ENCODE measurements at places on chromosomes 12 and 14. TPM values are rescaled to one million over a fixed set of nuclear protein-coding genes. Genes with fewer than 3 reads are reported as not detected.
A peak's percentile ranks its signal among the peaks of the same experiment; 100 is the strongest.

KRT77 gene
- not detected for total RNA-seq

- H3K4me3 ChIP-seq: no peak overlapping the region
- no peaks in the 10 kb centered on the region for H3K27me3 ChIP-seq
- no peaks in the 10 kb centered on the region for H3K36me3 ChIP-seq
- DNase-seq: peak; percentile 86
These were observed 649.0 kb upstream of the TBX3 start for GRCh38 chr12:115332945-115333344.

DNA sequence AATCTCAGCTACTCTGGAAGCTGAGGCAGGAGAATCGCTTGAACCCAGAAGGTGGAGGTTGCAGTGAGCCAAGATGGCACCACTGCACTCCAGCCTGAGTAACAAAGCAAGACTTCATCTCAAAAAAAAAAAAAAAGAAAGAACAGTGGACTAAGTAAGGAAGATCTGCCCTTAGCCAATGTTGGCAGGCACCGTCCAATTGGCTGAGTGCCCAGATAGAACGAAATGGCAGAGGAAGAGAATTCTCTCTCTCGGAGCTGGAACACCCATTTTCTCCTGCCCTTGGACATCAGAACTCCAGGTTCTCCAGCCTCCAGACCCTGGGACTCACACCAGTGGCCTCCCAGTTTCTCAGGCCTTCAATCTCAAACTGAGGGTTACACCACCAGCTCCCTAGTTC, 49.9 kb downstream of the ESR2 start:
- H3K27me3 ChIP-seq: no peaks in the 10 kb centered on the region
- peak; percentile 16 for DNase-seq
- no peaks in the 10 kb centered on the region for H3K4me1 ChIP-seq
- no peaks in the 10 kb centered on the region for H3K36me3 ChIP-seq
- H3K4me3 ChIP-seq: no peak overlapping the region
- no peak overlapping the region for H3K27ac ChIP-seq

GRCh38 chr12:108432423-108433121, 82.5 kb upstream of the FICD start:
- H3K27me3 ChIP-seq: no peaks in the 10 kb centered on the region
- no peak for DNase-seq
- no peaks in the 10 kb centered on the region for H3K4me1 ChIP-seq
- H3K4me3 ChIP-seq: no peak overlapping the region
- H3K36me3 ChIP-seq: no peaks in the 10 kb centered on the region

DNA sequence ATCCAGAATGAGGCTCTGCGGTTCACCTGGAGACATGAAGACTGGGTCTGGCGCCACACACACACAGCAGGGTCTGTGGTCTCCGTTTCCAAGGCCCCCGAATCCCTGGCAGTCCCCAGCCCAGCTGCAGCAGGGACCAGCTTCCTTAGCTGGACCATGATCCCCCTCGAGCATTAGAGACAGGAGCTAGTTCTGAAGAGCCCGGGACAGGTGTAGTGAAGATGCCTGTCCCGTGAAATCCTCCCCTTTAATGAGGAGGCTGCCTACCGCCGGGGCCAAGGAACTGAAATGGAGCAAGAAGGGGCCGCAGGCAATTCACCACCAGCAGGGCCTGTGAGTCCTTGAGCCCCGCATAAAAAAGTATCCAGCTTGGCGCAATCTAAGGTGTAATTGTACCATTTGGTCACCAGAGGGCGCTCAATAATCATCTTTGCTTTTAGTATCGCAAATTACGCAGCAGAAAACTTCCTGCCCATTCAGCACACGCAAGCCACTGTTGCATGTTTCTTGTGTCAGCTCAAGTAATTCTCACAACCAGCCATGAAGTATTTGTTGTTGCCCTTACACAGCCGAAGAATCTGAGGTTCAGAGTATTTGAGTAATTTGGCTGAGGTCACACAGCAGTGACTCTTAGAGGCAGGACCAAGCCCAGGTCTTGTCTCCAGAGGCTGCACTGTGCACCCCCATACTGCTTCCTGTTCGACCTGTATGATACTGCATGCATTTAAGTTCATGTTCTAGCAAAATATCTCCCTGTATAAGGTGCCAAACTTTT, 54.3 kb upstream of the PPP2R5C start:
- peaks cover 14% of the 10 kb centered on the region for H3K27me3 ChIP-seq
- H3K27ac ChIP-seq: no peak overlapping the region
- no peak overlapping the region for H3K4me3 ChIP-seq
- H3K4me1 ChIP-seq: peaks cover 16% of the 10 kb centered on the region
- peak; percentile 88 for DNase-seq
- no peaks in the 10 kb centered on the region for H3K36me3 ChIP-seq

GRCh38 chr12:69161829-69162228, 77.5 kb upstream of the CPSF6 start:
- no peaks in the 10 kb centered on the region for H3K4me1 ChIP-seq
- no peaks in the 10 kb centered on the region for H3K36me3 ChIP-seq
- no peak for DNase-seq
- no peak overlapping the region for H3K27ac ChIP-seq
- no peak overlapping the region for H3K4me3 ChIP-seq

- no peak overlapping the region for H3K4me3 ChIP-seq
- H3K4me1 ChIP-seq: no peaks in the 10 kb centered on the region
These were observed 121.0 kb upstream of the FUT8 start for GRCh38 chr14:65291531-65291930.

LHX5 gene
- total RNA-seq: not detected

DNA sequence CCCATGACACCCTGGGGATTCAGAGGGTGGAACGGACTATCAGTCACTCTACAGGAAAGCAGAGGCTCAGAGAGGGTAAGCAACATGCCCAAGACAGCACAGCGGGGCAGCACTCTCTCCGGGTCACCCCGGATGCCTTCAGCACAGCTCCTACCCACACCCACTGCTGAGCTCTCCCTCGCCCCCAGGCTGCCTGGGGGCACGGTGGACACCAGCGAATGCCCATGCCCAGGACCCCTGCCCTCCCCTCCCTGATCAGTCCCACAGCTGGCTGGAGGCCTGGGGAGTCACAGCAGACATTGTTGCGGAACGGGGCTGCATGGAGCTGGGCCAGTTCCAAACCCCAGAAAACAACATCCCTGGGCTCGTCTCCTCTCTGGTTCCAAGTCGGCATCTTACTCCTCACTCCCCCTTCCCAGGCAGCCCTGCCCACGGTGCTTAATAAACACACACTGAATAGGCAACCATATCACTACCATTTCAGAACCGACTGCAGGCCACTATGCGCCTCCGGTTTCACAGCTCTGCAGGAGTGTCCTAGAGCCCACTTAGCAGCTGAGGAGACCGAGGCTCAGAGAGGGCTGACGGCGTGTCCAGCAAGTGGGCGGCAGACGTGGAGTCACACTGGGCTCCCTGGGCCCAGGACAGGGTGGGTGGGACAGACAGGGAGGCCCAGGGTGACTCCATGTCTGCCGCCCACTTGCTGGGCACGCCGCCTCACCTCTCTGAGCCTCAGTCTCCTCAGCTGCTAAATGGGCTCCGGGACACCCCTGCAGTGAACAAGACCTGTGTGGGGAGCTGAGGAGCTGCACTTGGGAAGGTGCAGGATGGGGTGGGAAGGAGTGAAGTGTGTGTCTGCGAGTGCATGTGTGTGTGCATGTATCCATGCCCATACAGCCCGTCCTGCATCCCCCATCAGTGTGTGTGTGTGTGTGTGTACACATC, 27.0 kb downstream of the CCDC85C start:
- no peak for DNase-seq
- no peaks in the 10 kb centered on the region for H3K27me3 ChIP-seq
- no peaks in the 10 kb centered on the region for H3K36me3 ChIP-seq
- H3K4me3 ChIP-seq: no peak overlapping the region
